Left cardiac atrium (tissue), 4 donors: ENCODE measurements at places on chromosomes 1 and 21.

DNA sequence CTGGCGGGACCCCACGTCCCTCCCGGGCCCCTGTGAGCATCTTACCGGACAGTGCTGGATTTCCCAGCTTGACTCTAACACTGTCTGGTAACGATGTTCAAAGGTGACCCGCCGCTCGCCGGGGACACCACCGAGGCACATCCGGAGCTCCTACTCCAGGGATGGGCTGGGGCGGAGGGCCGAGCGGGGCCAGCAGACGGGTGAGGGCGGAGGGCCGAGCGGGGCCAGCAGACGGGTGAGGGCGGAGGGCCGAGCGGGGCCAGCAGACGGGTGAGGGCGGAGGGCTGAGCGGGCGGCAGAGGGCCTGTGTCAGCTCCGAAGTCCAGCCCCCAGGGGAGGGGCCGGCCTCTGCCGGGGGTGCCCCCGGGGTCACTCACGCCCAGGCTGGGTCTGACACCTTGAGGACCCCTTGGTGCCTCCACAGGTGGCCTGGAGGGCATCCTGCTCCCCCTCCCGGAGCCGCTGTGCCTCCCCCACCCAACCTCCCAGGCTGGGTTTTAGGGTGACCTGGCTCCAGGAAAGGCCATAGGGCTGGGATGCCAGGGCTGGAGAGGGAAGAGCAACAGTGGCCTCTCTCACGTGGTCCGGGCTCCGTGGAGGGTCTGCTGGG, 5.7 kb upstream of the TTLL10 start:
- DNase-seq: peak; percentile 9

- DNase-seq: no peak
These were observed 12.5 kb downstream of the NVL start for GRCh38 chr1:224317383-224318045.

GRCh38 chr1:203500279-203500678, 6.3 kb downstream of the OPTC start:
- no peak for DNase-seq

DNA sequence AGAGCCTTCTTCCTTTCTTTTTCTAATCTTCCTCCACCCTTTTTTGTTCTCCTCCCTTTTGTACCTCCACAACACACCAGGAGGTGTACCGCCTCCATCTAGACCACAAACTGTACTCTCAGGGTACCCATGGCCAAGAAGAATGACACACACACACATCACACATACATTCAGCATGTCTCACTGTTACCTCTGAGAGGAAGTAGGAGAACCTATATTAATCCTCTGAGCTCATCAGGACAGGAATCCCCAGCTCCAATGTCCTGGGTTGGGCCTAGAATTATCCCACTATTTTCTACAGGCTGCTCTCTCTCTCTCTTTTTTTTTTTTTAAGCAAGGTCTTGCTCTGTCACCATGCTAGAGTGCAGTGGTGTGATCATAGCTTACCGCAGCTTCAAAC, 36.7 kb downstream of the ATP2B4 start:
- no peak for DNase-seq

DNA sequence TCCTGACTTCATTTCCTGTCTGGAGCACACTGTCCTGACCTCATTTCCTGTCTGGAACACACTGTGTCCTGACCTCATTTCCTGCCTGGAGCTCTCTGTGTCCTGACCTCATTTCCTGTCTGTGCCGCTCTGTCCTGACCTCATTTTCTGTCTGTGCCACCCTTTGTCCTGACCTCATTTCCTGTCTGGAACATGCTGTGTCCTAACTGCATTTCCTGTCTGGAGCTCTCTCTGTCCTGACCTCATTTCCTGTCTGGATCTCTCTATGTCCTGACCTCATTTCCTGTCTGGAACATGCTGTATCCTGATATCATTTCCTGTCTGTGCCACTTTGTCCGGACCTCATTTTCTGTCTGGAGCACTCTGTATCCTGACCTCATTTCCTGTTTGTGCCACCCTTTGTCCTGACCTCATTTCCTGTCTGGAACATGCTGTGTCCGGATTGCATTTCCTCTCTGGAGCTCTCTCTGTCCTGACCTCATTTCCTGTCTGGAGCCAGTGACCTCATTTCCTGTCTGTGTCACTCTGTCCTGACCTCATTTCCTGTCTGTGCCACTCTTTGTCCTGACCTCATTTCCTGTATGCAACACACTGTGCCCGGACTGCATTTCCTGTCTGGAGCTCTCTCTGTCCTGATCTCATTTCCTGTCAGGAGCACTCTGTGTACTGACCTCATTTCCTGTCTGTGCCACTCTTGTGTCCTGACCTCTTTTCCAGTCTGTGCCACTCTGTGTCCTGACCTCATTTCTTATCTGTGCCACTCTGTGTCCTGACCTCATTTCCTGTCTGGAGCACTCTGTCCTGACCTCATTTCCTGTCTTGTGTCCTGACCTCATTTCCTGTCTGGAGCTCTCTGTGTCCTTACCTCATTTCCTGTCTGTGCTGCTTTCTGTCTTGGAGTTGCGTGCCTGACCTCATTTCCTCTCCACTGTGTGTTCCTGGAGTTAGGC, 27.6 kb downstream of the SKI start:
- DNase-seq: no peak
